ENCODE measurements at places on chromosomes 16 and 17.
A peak's percentile ranks its signal among the peaks of the same experiment; 100 is the strongest.

- peak; percentile 56 for DNase-seq
These were observed 6.3 kb downstream of the CCDC102A start for GRCh38 chr16:57530104-57530521.

- DNase-seq, result no peak
These were observed 965 bp upstream of the TMC6 start for GRCh38 chr17:78129351-78130089.

GRCh38 chr17:40443196-40443987 is at the start of gene IGFBP4:
Gene IGFBP4, plus strand, starts transcription at chr17:40443450. Its CDS starts 286 bp downstream, at chr17:40443736.
- peak; percentile 56 for DNase-seq

DNA sequence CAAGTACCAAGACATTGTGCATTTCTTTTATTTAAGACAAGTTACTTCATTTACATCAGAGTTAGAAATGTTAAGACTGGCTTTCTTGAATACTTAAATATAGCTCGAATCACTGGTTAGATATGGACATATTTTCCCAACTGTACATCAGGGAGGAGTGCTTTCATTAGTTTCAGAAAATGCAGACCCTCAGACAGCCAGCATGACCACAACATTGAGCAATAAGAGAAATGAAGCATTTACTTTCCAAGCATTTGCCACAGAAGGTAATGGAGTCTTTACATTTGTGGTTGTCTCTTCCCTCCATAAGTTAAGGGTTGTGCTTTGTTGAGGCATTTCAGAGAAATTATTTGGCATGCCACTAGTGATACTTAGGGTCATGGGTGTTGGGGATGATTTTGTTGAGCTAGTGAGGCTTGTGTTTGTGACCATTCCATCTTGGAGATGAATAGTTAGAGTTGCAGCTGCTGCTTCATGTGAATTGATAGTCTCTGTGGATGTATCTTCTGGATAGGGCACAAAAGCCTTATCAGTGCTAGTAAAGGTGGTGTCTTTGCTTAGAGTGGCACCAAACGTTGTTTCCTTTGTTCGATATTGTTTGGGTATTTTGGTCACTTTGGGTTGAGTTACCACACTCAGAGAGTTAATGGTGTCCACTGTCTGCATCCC is 2.1 kb downstream of the OMG start:
- DNase-seq, result no peak

DNA sequence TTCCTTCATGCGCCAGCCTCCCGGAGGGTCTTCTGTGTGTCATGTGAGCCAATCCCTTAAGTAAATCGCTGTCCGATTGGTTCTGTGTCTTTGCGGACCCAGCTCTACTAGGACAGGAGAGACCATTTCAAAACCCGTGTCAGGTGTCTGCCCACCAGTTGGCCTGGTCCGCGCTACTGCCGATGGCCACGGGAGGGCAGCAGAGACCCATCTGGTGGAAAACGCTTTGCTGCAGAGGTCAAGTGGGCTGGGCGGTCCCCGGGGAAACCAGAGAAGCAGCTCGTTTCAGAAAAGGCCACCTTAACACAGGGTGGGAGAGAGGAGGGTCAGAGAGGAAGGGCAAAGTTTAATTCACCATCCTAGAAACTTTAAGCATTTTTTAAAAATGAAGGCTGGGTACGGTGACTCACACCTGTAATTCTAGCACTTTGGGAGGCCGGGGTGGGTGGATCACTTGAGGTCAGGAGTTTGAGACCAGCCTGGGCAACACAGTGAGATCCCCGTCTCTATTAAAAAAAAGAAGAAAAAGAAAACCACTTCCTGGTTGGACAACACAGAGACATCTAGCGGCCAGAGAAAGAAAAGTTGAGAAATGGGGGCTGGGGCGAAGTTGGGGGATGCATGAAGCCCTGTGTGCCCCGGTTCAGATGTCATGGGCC is 2.8 kb upstream of the CIBAR2 start:
- peak; percentile 72 for DNase-seq
